Suppressor macrophage treated with lipopolysaccharide for 4 hours (primary cell): ENCODE measurements at places on chromosomes 5 and 9.
A peak's percentile ranks its signal among the peaks of the same experiment; 100 is the strongest.

DNA sequence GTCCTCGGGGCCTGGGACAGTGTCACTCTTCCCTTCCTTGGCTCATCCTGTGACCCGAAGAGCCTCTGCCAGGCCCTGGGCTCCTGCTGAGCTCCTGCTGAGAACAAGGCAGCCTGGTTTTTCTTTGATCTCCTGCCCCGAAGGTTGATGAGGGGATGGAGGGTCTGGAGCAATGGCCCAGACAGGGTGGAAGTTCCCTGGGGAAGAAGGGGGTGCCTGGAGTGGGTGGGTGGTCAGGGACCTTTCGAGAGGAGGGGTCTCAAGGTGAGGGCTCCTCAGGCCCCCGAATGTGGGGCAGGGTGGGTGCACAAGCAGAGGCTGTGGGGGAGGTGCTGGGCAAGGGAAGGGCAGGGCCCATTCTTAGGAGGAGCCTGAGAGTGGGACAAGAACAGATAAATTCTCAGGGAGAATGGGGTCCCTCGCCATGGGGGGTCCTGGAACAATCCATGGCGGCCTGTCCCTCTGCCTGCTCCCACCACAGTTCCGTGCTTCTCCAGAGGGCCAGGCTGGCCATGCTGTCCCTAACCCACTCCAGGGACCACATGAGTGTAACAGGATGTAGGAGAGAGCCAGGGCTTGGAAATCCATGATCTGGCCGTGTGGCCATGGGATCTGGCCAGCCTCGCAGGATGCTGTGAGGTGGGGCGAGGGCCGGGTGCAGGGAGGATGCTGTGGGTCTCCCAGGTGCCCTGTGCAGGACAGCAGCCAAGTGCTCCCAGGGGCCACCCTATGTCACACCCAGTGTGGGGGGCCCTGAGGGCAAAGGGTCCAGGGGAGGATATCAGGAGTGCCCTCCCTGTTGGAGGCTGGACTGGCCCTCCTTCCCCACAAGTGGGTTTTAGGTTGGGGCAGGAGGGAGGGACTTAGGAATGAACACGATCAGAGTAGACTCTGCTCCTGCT is 128.5 kb upstream of the LPCAT1 start:
- DNase-seq = no peak

DNA sequence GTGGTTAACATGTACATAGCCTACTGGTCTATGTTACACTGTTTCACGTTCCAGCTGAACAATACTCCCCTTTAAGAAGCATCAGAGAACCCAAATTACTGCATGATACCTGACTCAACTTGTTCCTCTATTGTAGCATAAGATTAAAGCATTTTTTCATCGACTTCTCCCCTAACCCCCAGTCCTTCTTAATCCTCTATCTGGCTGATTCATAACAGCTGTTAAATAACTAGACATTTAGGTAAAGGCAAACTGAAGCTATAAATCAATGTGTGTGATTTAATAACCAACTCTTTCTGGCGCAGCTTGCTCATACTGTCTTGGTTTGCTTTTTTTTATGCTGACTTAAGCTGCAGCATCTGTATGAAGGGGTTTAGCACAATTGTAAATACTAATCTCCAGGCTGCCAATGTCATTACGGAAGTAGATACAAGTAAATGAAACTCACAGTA is 94.2 kb upstream of the MTAP start:
- no peak for DNase-seq

- no peak for DNase-seq
Measured at GRCh38 chr5:102678267-102679058, 76.6 kb upstream of the PAM start.

DNA sequence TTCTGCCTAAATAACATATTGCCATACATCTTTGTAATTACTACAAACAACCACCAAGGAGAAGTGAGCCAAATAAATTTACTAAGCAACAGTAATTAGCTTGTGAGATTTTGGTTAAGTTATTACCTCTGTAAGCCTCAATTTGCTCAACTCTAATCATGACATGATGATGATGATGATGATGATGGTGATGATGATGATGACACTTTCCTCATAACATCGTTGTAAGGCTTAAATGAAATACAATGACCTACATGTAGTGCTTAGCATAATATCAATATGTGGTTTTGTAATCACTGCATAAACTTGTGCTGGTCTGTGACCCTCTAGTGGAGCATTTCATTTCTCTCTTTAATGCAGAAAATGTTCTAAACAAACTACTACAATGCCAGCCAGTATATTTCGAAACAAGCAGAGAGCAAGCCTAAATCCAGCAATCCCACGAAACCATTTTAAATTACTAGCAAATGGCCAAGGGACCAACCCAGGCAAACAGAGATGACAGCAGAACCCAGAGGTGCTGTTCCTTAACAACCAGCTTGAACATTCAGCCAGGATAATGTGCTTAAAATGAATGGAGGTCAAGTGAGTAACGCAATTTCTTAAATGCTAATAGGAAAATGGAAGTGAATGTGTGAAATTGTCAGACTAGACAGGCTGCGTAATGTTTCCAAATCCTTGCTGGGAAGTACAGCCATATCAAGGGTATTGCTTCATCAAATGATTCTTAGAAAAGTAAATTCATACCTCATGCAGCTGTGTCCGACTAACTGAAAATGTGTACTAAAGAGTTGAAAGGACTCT is 281.9 kb upstream of the PUM3 start:
- peak; percentile 83 for DNase-seq
